Left colon (tissue), 2 donors: ENCODE measurements at places on chromosomes 4 and X.

GRCh38 chrX:153967536-153968224 lies 3.9 kb downstream of the HCFC1 start:
- no peak for DNase-seq

DNA sequence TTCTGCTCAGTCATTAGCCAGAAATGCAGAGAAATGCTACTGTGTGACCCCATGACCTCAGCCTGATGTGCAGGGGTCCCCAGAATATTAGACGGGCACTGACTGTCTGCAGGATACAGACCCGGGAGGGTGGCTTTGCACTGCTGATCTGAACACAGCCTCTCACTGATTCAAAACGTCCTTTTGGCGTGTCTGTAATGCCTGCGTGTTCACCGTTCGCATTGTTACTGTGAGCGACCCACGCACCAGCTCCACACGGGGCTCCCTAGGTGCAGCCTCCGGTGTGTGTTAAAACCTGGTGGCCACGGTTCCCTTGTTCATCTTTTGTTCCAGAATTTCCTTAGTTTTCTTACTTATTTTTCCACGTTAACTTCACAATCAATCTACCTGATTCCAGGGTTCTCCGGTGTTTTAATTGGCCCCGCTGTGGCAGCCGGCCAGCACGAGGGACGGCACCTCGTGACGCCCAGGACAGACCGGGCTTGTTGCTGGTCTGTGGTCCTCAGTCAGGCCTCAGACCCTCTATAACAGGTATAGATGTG lies 32.0 kb upstream of the SPON2 start:
- DNase-seq, result peak; percentile 40

DNA sequence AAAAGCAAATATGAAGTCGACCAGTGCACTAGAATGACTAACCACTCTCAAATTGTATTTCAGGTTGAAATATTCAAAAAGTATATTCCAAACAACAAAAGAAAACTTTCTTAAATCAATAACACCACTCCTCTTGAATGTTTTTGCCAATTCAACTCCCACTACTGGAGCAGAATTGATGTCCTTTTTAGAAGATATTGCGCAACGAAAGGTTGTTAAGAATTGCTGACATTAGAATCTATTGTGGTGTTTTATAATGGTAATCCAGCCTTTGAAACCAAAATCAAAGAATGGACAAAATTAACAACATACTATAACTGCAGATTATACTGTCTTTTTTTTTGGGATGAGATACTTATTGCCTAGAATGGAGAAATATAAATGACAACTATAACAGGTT lies 331.3 kb downstream of the GRXCR1 start:
- no peak for DNase-seq

GRCh38 chr4:85774000-85774399 lies 299.1 kb downstream of the ARHGAP24 start:
- no peak for DNase-seq

DNA sequence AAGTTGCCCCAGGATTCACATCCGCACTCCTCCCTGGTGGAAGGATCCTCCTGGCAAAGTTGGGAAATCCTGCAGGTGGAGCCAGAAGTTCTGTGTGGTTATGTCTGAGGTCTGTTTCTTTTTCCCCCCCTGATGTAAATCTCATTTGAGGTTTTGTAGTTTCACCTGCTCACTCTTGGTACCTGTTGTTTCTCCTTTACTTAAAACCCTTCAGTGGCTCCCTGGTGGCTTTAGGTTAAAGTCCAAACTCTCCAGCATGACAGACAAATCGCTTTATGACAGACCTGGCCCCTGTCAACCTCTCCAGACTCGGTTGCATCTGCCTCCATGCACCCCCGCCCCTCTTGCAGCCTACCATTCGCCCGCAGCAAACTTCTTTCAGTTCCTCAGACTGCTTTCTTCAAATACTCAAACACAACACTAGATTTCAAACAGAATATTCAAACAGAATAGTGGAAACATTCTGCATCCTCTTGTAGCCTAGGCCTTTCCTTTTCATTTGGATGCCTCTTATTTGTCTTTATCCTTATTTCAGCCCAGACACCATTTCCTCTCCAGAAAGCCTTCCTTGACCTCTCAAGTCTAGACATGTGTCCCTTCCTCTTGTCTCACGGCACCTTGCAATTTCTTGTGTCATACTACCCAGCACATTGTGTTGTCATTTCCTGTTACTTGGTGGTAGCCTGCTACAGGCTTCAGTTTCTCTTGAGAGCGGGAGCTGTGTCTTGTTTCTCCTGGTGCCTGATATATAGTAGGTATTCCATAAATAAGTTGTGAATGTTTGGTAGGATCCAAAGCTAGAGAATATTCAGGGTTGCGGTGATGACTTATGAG lies 24.8 kb downstream of the IL13RA1 start:
- DNase-seq, result no peak

- no peak for DNase-seq
Measured at GRCh38 chr4:138301536-138301935, 59.4 kb upstream of the SLC7A11 start.

- no peak for DNase-seq
Measured at GRCh38 chr4:39022241-39022640, 10.0 kb downstream of the TMEM156 start.

DNA sequence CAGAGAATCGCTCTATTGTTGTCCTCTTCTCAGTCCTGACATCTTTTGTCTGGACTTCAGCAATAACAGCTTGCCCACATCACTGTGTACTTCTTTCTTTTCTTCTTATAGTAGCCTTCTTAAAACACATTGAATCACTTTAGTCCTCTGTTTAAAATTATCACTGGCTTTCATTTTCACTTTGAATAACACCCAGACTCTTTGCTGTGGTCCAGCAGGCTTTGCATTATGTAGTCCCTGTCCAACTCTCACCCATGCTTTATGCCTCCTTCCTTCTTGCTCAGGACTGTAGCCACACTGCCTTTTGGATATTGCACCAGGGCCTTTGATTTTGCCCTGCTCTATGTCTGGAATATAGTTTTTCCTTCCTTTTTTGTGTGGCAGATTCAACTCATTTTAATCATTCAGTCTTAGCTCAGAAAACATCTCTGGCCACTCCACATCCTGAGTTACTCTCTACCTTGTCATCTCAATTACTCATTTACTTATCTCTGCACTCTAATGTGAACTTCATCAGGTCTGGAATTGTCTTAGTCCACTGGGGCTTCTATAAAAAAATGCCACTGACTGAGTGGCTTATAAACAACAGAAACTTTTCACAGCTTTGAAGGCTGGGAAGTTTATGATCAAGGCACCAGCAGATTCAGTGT lies 168.2 kb downstream of the C4orf33 start:
- no peak for DNase-seq

GRCh38 chr4:180190382-180190781 lies 2052.8 kb upstream of the TENM3 start:
- no peak for DNase-seq

GRCh38 chr4:158861281-158861680 lies 92.5 kb downstream of the FNIP2 start:
- no peak for DNase-seq

DNA sequence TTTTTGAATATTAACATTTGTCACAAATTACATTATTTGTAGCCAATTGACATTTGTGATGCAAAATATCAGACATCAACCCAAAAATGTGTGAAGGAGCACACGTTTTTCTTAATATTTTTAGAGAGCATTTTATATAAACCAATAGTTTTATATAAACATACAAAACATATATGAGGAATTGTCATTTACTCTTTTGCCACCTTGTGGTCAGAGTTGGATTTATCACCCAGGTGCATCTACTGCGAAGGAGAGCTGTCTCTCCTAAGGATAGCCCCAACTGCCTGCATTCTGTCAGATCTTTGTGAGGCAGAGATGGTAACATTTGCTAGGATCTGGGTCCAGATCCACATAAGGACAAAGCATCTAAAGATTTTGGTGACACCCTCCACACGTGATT lies 2.5 kb upstream of the USP27X start:
- DNase-seq, result no peak

DNA sequence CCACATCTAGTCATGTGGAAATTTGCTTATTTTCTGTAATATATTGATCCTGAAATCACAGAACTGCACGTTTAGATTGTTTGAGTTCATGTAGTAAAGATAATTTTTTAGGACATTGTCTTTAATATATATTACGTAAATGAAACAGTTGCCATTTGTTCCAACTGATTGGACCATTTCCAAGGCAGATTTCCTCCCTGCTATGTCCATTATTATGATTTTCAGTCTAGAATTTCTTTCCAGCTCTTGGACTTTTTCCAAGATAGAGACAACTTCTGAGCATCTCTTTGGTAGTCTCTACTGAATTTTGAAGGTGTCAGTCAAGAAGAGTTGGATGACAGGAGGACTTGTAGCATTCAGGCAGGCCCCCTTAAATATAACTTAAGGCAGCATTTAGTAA lies 94.6 kb downstream of the STIM2 start:
- no peak for DNase-seq

GRCh38 chr4:114396808-114397207 lies 201.8 kb upstream of the UGT8 start:
- DNase-seq, result no peak

DNA sequence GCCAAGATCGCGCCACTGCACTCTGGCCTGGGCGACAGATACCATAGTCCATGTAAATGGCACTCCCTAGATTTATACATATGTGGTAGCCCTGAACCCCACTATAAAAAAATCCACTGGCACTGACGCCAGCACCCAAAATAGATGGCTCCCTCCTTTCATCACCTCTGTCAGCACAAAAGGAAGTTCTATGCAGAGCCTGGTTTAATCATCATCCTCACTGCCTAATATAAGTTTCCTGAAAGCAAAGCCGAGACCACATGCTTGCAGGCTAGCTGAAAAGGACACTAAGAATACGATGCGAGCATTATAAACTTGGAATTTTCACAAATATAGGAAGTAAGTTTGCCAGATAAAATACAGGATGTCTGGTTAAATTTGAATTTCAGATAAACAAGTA lies 27.5 kb upstream of the DOCK11 start:
- DNase-seq, result no peak

DNA sequence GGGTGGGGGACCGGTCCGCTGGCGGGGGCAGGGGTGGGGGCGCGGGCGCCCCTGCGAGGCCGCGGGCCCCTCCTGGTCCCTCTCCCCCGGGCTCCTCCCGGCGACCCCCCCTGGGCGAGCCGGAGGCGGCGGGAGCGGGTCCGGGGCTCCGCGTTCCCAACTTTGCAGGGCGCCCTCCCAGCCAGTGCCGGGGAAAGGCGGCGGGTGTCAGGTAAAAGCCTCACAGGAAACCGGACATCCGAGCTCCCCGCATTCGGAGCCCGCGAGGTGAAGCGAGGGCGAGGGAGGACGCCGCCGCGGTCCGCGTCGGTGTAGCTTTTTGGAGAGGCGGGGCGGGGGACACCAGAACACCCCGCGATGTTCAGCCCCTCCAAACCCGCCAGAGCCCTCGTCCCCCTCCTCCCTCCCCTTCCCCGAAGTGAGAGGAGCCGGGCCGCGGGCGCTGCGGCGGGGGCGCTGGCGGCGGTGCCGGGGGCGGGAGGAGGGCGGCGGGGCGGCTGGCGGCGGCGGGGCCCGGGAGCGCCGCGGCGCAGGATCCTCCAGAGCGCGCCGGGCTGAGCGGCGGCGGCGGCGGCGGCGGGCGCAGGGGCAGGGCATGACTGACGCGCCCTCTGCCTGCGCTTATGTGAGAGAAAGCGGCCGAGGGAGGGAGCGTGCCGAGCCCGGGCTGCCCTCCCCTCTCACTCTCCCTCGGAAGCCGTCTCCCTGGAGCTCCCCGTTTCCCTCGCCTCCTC lies at the start of gene VEGFC:
VEGFC (minus strand) TSS at position 597 of the 734 bp plus-strand sequence. CDS start 611 bp downstream, outside the sequence.
- DNase-seq, result no peak

GRCh38 chr4:86536151-86536550 lies 58.0 kb upstream of the PTPN13 start:
- no peak for DNase-seq
